Muscle of leg (tissue), 16 donors: ENCODE measurements at places on chromosomes 7 and 10. TPM values are rescaled to one million over a fixed set of nuclear protein-coding genes. Genes with fewer than 3 reads are reported as not detected.

DNA sequence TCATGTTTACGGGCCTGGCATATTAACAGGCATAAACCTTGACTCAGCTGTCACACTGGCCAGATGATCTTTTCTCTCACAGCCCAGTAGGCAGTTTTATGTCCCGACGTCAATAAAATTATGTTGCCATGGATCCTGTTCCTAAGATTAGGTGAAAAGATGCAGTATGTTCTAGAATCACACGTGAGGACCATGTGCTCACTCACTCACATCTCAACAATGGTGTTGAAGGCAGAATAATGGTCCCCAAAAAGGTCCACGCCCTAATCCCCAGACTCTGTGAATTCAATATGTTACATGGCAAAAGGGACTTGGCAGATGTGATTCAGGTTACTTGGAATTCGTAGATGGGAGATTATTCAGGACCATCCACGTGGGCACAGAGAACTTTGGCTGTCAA lies 3.5 kb downstream of the DOCK1 start:
- no peak overlapping the region for H3K4me3 ChIP-seq
- H3K36me3 ChIP-seq = peaks cover 8% of the 10 kb centered on the region
- no peaks in the 10 kb centered on the region for H3K27me3 ChIP-seq
- H3K27ac ChIP-seq = no peak overlapping the region
- DNase-seq = no peak

The PAOX gene
- polyA plus RNA-seq = 4.3 TPM

GRCh38 chr10:9596368-9596920 lies 1421.2 kb upstream of the CELF2 start:
- H3K27me3 ChIP-seq = no peaks in the 10 kb centered on the region
- H3K4me3 ChIP-seq = no peak overlapping the region
- H3K4me1 ChIP-seq = no peaks in the 10 kb centered on the region
- H3K27ac ChIP-seq = no peak overlapping the region

The LRRC17 gene
- polyA plus RNA-seq = 35.3 TPM

DNA sequence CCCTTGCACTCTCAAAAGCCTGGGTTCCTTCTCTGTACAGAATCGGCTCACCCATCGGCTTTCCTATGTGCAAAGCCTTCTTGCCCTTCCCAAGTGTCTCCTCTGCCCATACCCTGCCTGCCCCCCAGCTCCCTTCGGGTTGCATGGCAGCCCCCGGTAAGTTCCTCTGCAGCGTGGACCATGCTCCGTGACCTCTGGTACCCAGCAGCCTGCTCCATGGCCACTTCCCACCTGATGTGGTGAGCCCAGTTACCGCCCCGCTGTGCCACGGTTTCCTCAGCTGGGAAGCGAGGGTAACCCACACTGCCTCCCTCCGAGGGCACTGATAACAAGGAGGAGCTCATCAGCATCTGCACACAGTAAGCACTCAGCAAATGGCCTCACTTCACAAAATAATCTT lies 106.8 kb upstream of the DDC start:
- H3K27me3 ChIP-seq = no peaks in the 10 kb centered on the region
- H3K27ac ChIP-seq = no peak overlapping the region
- DNase-seq = no peak
- H3K4me3 ChIP-seq = no peak overlapping the region
- peaks cover 6% of the 10 kb centered on the region for H3K36me3 ChIP-seq

The SRRM3 gene
- 0.45 TPM for polyA plus RNA-seq

GRCh38 chr10:132612571-132613504 lies 75.3 kb downstream of the INPP5A start:
- no peaks in the 10 kb centered on the region for H3K27me3 ChIP-seq
- H3K27ac ChIP-seq = no peak overlapping the region
- peak; percentile 81 for DNase-seq
- peaks cover 10% of the 10 kb centered on the region for H3K36me3 ChIP-seq
- peaks cover 29% of the 10 kb centered on the region for H3K4me1 ChIP-seq
- no peak overlapping the region for H3K4me3 ChIP-seq

- peaks cover 66% of the 10 kb centered on the region for H3K27me3 ChIP-seq
- H3K4me1 ChIP-seq = peaks cover 34% of the 10 kb centered on the region
- no peak overlapping the region for H3K27ac ChIP-seq
- DNase-seq = no peak
- peaks cover under 1% of the 10 kb centered on the region for H3K36me3 ChIP-seq
These were observed 3.0 kb upstream of the BUB3 start for GRCh38 chr10:123150986-123151736.

The THSD7A gene
- polyA plus RNA-seq = 3.6 TPM

DNA sequence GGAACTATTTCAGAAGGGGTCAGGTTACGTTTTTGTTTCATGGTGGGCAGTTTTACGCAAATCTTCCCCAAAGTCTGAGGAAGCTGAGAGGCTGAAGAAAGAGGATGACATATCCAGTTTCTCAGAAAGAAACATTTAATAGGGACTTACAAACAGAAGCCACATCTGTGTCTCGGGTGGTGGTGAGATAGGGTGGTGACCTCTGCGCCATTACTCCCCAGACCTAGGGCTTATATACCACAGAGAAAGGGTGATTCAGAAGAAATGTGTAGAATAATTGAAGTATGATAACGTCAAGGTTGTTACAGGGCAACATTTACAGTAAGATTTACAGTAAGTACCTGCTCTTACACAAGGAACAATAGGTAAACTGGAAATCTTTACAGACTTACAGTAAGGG lies 43.0 kb upstream of the RELN start:
- H3K4me1 ChIP-seq = no peaks in the 10 kb centered on the region
- H3K27me3 ChIP-seq = no peaks in the 10 kb centered on the region
- H3K4me3 ChIP-seq = no peak overlapping the region

- no peak overlapping the region for H3K4me3 ChIP-seq
- H3K36me3 ChIP-seq = no peaks in the 10 kb centered on the region
- H3K4me1 ChIP-seq = no peaks in the 10 kb centered on the region
- no peak for DNase-seq
These were observed 182.8 kb downstream of the SEC23IP start for GRCh38 chr10:120075349-120075748.

GRCh38 chr7:13279854-13280435 lies 592.5 kb downstream of the ARL4A start:
- peak; percentile 52 for DNase-seq
- H3K36me3 ChIP-seq = no peaks in the 10 kb centered on the region
- H3K4me3 ChIP-seq = no peak overlapping the region
- H3K27ac ChIP-seq = no peak overlapping the region
- H3K4me1 ChIP-seq = no peaks in the 10 kb centered on the region
- H3K27me3 ChIP-seq = no peaks in the 10 kb centered on the region

GRCh38 chr7:33511778-33512177 lies 382.4 kb downstream of the BBS9 start:
- H3K36me3 ChIP-seq = no peaks in the 10 kb centered on the region
- no peaks in the 10 kb centered on the region for H3K27me3 ChIP-seq
- no peaks in the 10 kb centered on the region for H3K4me1 ChIP-seq

GRCh38 chr10:81013771-81014170 lies 476.1 kb downstream of the SH2D4B start:
- H3K27ac ChIP-seq = no peak overlapping the region
- no peak for DNase-seq
- H3K4me3 ChIP-seq = no peak overlapping the region
- H3K27me3 ChIP-seq = no peaks in the 10 kb centered on the region

DNA sequence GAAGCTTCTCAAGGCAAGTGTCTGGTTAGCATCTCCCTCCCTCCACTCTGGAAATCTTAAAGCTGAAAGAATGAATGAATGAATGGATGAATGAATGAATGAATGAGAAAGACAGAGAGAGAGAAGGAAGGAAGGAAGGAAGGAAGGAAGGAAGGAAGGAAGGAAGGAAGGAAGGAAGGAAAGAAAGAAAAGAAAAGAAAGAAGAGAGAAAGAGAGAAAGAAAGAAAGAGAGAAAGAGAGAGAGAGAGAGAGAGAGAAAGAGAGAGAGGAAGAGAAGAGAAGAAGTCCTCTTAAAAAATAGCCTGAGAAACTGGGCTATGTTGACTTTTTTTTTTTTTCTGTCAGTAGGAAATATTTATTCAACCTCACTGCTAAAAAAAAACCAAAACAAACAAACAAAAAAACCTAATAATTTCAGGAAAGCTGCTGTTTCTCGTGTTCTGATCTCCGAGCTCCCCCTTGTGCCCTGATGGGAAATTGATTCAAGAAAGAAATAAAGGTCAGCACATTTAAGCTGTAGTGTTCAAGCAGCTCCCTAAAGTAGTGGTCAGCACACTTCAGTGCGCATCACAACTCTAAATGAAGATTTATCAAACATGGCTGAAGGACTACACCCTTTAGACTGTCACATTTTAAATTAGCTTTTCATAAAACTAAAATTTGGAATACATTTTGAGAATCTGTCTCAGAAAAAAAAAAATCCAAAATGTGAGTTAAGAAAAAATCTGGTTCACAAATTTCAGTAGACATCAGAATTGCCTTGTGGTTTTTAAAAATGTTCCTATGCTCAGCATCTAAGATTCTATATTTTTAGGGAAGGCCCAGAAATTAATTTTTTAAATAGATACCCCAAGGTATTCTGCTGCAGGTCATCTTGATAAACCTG lies 154.3 kb downstream of the ELAPOR2 start:
- H3K27ac ChIP-seq = no peak overlapping the region
- H3K4me1 ChIP-seq = no peaks in the 10 kb centered on the region
- H3K27me3 ChIP-seq = no peaks in the 10 kb centered on the region
- peak; percentile 35 for DNase-seq

- no peak overlapping the region for H3K4me3 ChIP-seq
- H3K27ac ChIP-seq = no peak overlapping the region
- no peaks in the 10 kb centered on the region for H3K36me3 ChIP-seq
- no peaks in the 10 kb centered on the region for H3K27me3 ChIP-seq
- no peaks in the 10 kb centered on the region for H3K4me1 ChIP-seq
These were observed 63.6 kb upstream of the TRIM24 start for GRCh38 chr7:138396251-138397070.

The C10orf67 gene
- polyA plus RNA-seq = 0.26 TPM

- peaks cover 52% of the 10 kb centered on the region for H3K4me1 ChIP-seq
- DNase-seq = no peak
- no peak overlapping the region for H3K4me3 ChIP-seq
- H3K27me3 ChIP-seq = no peaks in the 10 kb centered on the region
- H3K36me3 ChIP-seq = no peaks in the 10 kb centered on the region
- H3K27ac ChIP-seq = no peak overlapping the region
These were observed 6.5 kb upstream of the C10orf105 start for GRCh38 chr10:71725998-71726579.

GRCh38 chr10:91799612-91799975 lies 1.4 kb downstream of the TNKS2 start:
- peak overlapping the region; percentile 95 for H3K27ac ChIP-seq
- H3K4me1 ChIP-seq = no peaks in the 10 kb centered on the region
- H3K27me3 ChIP-seq = no peaks in the 10 kb centered on the region

GRCh38 chr7:157625973-157626742 lies 289.4 kb downstream of the DNAJB6 start:
- no peaks in the 10 kb centered on the region for H3K36me3 ChIP-seq
- peaks cover 8% of the 10 kb centered on the region for H3K27me3 ChIP-seq
- DNase-seq = no peak
- H3K4me1 ChIP-seq = no peaks in the 10 kb centered on the region
- H3K4me3 ChIP-seq = no peak overlapping the region

The FFAR4 gene
- not detected for polyA plus RNA-seq

The MSMB gene
- not detected for polyA plus RNA-seq

DNA sequence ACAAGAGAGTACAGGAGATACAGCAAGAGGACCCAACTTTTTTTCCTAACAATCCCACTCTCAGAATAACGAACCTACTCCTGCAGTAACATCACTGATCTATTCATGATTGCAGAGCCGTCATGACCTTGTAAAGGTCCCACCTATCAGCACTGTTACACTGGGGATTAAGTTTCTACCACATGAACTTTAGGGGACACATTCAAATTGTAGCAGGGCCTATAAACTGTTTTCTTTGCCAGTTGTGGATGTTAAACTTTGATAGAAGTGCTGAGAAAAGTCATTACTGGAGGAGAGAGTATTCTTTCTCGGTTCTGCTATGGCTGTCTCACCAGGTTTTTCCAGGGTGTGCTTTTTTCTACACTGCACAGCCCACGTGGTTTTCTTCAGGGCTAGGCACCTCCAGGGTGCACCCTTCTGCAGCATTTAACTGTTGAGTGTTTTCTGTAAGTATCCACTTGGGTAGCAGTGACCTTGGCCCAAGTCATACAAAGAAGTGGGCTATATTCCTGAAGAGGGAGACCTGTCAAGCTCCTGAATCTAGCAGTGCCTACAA lies 131.6 kb upstream of the AHR start:
- DNase-seq = no peak
- no peak overlapping the region for H3K4me3 ChIP-seq
- H3K4me1 ChIP-seq = no peaks in the 10 kb centered on the region
- no peaks in the 10 kb centered on the region for H3K27me3 ChIP-seq

The FAM13C gene
- polyA plus RNA-seq = 40.7 TPM

GRCh38 chr7:67854221-67855178 lies 857.9 kb downstream of the TYW1 start:
- H3K27me3 ChIP-seq = peaks cover 2% of the 10 kb centered on the region
- H3K27ac ChIP-seq = no peak overlapping the region
- H3K4me3 ChIP-seq = no peak overlapping the region
- H3K4me1 ChIP-seq = no peaks in the 10 kb centered on the region
- peak; percentile 74 for DNase-seq
- H3K36me3 ChIP-seq = no peaks in the 10 kb centered on the region

The FEZF1 gene
- not detected for polyA plus RNA-seq

DNA sequence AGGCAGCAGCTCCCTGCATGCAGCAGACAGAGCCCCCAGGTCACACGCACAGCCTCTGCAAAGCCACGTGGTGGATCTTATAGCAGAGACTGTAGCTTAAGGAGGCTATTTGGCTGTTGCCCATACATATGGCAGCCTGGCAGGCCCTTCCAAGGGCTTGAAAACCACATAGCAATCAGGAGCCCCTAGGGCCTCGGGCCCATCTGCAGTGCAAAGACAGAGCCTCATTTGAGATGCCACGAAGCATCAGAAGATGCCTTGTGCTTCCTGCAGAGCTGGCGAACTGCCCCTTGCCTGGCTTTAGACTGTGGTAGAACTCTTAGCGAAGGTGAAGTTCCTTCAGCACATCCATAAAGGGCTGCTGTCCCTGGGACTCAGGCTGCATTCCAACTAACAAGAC lies 309.9 kb downstream of the GRID1 start:
- H3K4me3 ChIP-seq = no peak overlapping the region
- H3K27me3 ChIP-seq = peaks cover 12% of the 10 kb centered on the region
- DNase-seq = no peak
- no peaks in the 10 kb centered on the region for H3K36me3 ChIP-seq
- no peak overlapping the region for H3K27ac ChIP-seq

DNA sequence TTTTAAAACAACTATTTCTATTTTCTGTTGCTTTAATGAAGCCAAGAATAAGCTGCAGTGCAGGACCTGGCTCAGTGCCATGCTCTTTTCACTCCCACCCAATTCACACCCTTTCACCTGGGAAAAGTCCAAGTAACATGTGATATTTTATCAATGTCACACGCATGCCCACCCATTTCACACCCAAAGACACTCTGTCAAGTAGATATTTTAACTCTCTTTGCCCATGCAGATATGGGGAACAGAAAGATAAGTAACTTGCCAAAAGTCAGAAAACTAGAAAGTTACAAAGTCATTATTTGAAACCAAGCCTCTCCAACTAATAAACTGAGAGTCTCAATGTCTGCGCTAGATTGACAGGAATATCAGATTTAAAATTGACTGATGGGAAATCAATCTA lies 706.7 kb upstream of the PHF14 start:
- H3K4me1 ChIP-seq = no peaks in the 10 kb centered on the region
- no peak for DNase-seq
- no peaks in the 10 kb centered on the region for H3K36me3 ChIP-seq
- H3K4me3 ChIP-seq = no peak overlapping the region
- H3K27ac ChIP-seq = no peak overlapping the region
- H3K27me3 ChIP-seq = no peaks in the 10 kb centered on the region

The CALHM2 gene
- polyA plus RNA-seq = 15.9 TPM

The CREM gene
- 58.6 TPM for polyA plus RNA-seq

The TMEM196 gene
- 0.13 TPM for polyA plus RNA-seq
